A549 treated with Hydrocortisone at 1 μM for 4 hours (cell line): ENCODE measurements at places on chromosomes 11 and 22. TPM values are rescaled to one million over a fixed set of nuclear protein-coding genes. Genes with fewer than 3 reads are reported as not detected.

OTOG gene
- not detected in 5 replicates for total RNA-seq

MMP13 gene
- total RNA-seq: 0.07 TPM in 1 of 5 replicates, not detected in the others

KRTAP5-1 gene
- not detected in 5 replicates for total RNA-seq

SYCE3 gene
- total RNA-seq: 0.25 to 0.52 TPM (median 0.48 TPM) in 3 of 5 replicates, not detected in the others

NELL1 gene
- total RNA-seq: not detected in 5 replicates

PRRG4 gene
- total RNA-seq: 1.6 to 1.8 TPM (median 1.6 TPM) in 5 replicates

SLC29A2 gene
- 5.8 to 8.6 TPM (median 8.0 TPM) in 5 replicates for total RNA-seq

CARD16 gene
- 0.15 to 0.25 TPM in 2 of 5 replicates, not detected in the others for total RNA-seq

EMID1 gene
- 0.15 to 0.61 TPM (median 0.48 TPM) in 5 replicates for total RNA-seq

WNT11 gene
- 1.1 to 2.1 TPM (median 1.8 TPM) in 5 replicates for total RNA-seq

OSM gene
- total RNA-seq: 0.06 TPM in 1 of 5 replicates, not detected in the others

GAL gene
- 8.8 to 25.2 TPM (median 19.3 TPM) in 5 replicates for total RNA-seq

LSP1 gene
- total RNA-seq: 1.1 to 3.1 TPM (median 2.1 TPM) in 5 replicates

TUBGCP6 gene
- total RNA-seq: 8.3 to 10.8 TPM (median 9.3 TPM) in 5 replicates

OR52N5 gene
- not detected in 5 replicates for total RNA-seq

GPR83 gene
- total RNA-seq: 0.07 to 0.10 TPM (median 0.07 TPM) in 5 replicates

SYTL2 gene
- total RNA-seq: 6.0 to 15.1 TPM (median 7.1 TPM) in 5 replicates

CYP2D6 gene
- 0.44 to 0.72 TPM (median 0.54 TPM) in 5 replicates for total RNA-seq

TUBA8 gene
- total RNA-seq: 0.39 to 0.95 TPM (median 0.78 TPM) in 5 replicates

TYR gene
- total RNA-seq: not detected in 5 replicates

ART1 gene
- not detected in 5 replicates for total RNA-seq

CFAP68 gene
- 23.6 to 34.6 TPM (median 32.5 TPM) in 5 replicates for total RNA-seq

PPP1CA gene
- 271 to 298 TPM (median 288 TPM) in 5 replicates for total RNA-seq

PTPRCAP gene
- total RNA-seq: 0.17 to 0.37 TPM (median 0.28 TPM) in 5 replicates

GAS2 gene
- total RNA-seq: 0.35 to 1.2 TPM (median 0.93 TPM) in 5 replicates

MRGPRX4 gene
- not detected in 5 replicates for total RNA-seq

TSPAN18 gene
- total RNA-seq: 2.6 to 3.6 TPM (median 3.5 TPM) in 5 replicates

MMP7 gene
- total RNA-seq: 21.8 to 34.2 TPM (median 23.2 TPM) in 5 replicates

H19 gene
- total RNA-seq: 10.4 to 22.9 TPM (median 16.0 TPM) in 5 replicates

CRYBB2 gene
- total RNA-seq: not detected in 5 replicates

NPTXR gene
- total RNA-seq: 7.9 to 10.8 TPM (median 9.8 TPM) in 5 replicates

TRIM49 gene
- total RNA-seq: 0.05 to 0.12 TPM (median 0.10 TPM) in 3 of 5 replicates, not detected in the others

CRYBA4 gene
- total RNA-seq: not detected in 5 replicates

SCO2 gene
- total RNA-seq: 2.2 to 6.4 TPM (median 5.4 TPM) in 5 replicates

FIBIN gene
- not detected in 5 replicates for total RNA-seq

PRODH gene
- total RNA-seq: 1.1 to 1.6 TPM (median 1.3 TPM) in 5 replicates

ARHGAP32 gene
- 2.8 to 4.9 TPM (median 4.0 TPM) in 5 replicates for total RNA-seq

OR52E8 gene
- total RNA-seq: not detected in 5 replicates

P2RX6 gene
- total RNA-seq: 0.56 to 0.97 TPM (median 0.79 TPM) in 5 replicates
